Right atrium auricular region (tissue), 2 donors: ENCODE measurements at places on chromosomes 1 and 21. TPM values are rescaled to one million over a fixed set of nuclear protein-coding genes. Genes with fewer than 3 reads are reported as not detected.

DNA sequence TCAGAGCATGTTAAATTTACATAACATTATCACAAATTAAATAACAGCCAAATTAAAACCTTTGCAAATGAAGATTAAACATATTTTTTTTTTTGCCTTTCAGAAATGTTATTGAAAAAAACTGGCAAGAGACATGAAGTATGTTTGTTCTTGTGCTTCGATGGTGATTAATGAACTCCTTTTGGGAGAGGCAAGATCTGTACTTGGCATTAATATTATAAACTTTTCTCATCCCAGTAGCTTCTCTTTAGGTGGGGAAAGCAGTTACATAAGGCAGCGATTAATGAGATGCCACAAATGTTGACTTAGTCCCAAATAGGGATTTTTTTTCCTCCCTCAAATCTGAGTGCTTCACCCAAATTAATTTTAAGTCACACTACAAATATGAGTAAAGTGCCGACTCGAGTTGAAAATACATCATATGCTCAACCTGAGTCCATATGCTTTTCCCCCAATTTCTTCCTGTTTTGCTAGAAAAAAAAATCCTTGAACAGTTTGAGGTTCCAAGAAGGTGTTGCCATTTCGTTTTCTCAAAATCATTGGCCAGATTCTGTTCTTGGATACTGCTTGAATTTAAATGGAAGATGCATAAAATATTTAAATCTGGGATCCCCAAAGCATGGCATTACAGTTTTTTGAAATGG lies 294.5 kb downstream of the VAV3 start:
- no peaks in the 10 kb centered on the region for H3K4me1 ChIP-seq
- H3K27ac ChIP-seq: no peak overlapping the region
- no peak for DNase-seq
- H3K27me3 ChIP-seq: no peaks in the 10 kb centered on the region
- H3K4me3 ChIP-seq: no peak overlapping the region
- no peaks in the 10 kb centered on the region for H3K36me3 ChIP-seq

Gene RGS7
- not detected for total RNA-seq

Gene LAPTM5
- total RNA-seq: 17.4 TPM

Gene GIPC2
- total RNA-seq: 2.3 TPM
